ENCODE measurements at places on chromosomes 5 and 9. TPM values are rescaled to one million over a fixed set of nuclear protein-coding genes. Genes with fewer than 3 reads are reported as not detected.

Gene TMEM167A
- total RNA-seq = 49.0 TPM

Gene C9
- total RNA-seq = not detected

Gene FCN2
- total RNA-seq = not detected

- no peak for DNase-seq
Observed at GRCh38 chr9:133513214-133514100, 11.3 kb downstream of the MYMK start.

DNA sequence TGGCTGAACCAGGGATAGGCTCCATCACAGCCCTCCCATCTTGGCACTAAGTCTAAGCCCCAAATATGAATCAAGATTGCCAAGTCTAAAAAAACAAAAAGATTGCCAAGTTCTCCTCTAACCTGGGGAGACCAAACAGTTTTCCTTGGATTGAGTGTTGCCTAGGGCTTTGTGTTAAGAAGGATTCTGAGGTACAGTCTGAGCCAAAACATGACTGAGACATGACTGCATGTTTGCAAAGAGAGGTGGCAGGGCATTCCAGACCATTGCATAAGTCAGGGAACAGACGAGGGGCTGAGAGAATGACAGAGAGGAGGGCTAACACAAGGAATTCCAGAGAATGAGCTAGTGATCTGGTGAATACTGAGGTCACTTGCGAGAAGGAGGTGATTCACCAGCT is 11.4 kb downstream of the LAMC3 start:
- DNase-seq = no peak

DNA sequence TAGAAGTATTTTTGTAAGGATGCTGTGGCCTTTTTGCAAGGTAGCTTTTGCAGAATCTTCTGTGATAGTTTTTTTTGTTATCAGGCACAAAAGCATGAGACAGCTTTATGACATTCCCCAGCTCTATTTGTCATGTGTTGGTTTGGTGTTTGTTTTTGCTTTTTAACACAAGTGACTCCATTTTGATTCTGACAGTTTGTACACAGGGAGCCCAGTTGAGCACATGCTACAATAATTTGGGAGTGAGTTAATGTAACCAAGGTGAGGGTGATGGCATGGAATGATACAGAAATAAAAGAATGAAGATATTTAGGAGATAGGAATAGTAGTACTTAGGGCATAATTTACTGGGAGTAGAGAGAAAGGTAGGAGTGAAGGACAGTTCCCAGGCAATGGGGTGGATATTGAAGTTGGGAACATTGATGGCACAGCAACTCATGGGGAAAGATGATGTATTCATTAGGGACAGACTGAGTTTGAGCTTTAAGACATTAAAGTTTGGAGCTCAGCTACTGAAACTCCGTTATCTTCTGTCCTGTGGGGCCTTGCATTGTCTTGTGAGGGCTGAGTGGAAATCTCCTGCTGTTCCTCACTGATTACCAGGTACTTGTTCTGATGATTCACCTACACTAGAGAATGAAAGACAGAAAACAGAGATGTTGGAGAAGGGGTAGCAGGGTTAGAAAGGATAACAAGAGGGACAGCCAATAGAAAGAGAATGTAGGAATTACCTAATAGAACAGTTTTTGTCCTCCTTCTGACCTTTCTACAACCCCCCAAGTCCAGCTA is 88.3 kb upstream of the CCDC112 start:
- no peak for DNase-seq

- no peak for DNase-seq
Observed at GRCh38 chr9:16085167-16085726, 532.4 kb downstream of the CCDC171 start.

DNA sequence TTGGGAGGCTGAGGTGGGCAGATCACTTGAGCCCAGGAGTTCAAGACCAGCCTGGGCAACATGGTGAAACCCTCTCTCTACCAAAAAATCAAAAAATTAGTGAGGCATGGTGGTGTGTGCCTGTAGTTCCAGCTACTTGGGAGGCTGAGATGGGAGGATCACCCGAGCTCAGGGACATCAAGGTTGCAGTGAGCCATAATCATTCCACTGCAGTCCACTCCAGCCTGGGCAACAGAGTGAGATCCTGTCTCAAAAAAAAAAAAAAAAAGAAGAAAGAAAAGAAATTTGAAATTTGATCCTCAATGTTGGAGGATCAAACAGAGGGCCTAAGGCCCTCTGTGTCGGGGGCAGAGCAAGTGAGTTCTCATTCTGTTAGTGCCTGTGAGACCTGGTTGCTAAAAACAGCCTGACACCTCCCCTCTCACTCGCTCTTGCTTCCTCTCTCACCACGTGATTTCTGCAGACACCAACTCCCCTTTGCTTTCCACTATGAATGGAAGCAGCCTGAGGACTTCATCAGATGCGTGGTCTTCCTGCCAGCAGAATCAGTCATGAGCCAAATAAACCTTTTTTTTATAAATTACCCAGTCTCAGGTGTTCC is 8.4 kb upstream of the GOLPH3 start:
- no peak for DNase-seq

DNA sequence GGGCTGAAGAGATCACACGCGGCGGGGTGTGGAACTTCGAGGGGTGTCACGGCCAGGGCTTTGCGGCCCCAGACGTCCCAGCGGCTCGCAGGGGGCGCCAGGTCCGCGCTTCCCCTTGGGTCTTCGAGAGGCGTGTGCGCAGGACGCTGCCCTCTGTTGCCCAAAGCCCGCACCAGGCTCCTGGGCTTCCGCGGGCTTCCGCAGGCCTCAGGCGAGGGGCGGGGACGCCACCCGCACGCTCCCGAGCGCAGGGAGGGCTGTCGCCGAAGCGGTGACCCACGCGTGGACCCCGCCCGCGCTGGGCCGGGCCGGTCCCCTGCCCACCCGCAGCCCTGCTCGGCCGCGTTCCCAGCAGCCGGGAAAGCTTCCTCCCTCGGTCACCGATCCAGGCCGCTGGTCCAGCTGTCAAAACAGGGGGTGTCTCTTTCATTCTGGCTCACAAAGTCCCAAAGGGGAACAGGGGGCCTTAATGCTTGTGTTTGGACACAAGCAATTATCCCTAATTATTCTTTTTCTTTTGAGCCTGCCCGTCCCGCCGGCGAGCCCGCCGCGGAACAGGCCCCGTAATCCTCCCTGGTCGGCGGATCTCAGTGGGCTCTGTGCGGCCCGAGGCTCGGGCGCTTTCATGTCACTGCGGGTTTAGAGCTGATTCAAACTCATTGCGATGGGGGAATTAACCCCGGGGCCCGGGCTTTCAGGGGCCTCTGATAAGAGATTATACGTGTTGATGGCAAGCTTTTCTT is 60.6 kb downstream of the TMEM174 start:
- no peak for DNase-seq

GRCh38 chr9:120714846-120715388 is 647 bp upstream of the MEGF9 start:
- peak; percentile 6 for DNase-seq

GRCh38 chr5:24646915-24647314 is 2.1 kb upstream of the CDH10 start:
- no peak for DNase-seq
